Inflammatory macrophage treated with lipopolysaccharide for 1 hour (primary cell): ENCODE measurements at places on chromosomes 16 and 17.

GRCh38 chr17:13346592-13346991 is 255.1 kb downstream of the HS3ST3A1 start:
- DNase-seq, result no peak

DNA sequence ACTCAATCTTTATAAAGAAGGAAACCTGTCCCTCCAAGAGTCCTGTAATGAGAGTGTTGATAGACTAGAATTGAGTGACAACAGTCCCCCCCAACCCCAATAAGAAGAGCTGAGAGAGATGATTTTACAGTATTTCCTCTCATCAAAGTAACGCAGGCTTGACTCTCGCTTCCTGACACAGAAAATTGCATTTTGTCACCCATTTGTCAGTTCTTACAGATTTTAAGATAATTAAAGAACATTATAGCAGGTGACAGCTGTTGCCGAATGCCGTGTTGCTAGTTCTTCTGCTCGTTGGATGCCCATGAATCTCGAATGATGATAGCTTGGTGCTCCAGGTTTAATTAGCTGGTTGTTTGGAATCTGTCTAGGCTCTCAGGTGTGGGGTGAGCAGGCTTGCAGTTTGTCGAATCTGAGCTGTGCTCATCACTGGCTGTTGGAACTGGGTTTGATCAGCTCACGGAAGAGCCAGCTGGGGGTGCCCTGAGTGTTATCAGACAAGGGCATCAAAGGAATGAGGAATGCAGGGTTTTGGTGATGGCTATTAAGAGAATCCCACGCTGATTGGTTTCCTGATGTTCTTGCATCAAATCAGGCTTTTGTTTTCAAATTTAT is 84.8 kb upstream of the CPHXL start:
- DNase-seq, result no peak

DNA sequence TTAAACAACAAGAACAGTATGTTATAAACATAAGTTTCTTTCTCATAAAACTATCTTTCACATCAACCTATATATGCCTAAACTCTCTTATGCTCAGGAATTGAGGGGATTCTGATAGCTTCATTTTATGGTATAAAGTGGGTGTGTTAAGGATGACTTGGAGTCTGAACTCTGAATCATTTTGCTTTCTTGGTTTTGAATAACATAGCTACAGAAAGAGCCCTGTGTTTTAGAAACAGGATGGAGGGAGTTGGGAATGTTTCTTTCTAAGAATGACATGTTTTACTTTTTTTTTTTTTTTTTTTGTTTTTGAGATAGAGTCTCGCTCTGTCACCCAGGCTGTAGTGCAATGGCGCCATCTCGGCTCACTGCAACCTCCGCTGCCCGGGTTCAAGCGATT is 50.1 kb downstream of the RHOT1 start:
- no peak for DNase-seq

- no peak for DNase-seq
Measured at GRCh38 chr17:57762452-57763395, 17.6 kb upstream of the CCDC182 start.

DNA sequence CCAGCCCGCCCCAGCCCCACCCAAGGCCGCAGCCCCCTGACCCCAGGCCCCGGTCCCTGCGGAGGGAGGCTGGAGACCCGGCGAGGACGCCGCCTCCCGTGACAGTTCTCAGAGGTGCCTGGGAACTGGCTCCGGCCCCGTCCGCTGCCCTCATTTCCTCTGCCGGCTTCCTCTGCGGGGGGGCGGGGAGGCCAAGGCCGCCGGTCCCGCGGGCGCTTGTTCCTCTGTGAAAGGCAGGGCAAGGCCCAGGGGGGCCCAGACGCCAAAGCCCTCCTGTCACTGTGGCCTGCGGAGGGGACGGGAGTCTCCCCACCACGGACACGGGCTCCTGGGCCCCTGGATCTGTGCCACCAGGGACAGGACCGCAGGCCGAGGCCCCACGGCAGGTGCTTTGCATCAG is 5.0 kb upstream of the PVALEF start:
- peak; percentile 64 for DNase-seq

DNA sequence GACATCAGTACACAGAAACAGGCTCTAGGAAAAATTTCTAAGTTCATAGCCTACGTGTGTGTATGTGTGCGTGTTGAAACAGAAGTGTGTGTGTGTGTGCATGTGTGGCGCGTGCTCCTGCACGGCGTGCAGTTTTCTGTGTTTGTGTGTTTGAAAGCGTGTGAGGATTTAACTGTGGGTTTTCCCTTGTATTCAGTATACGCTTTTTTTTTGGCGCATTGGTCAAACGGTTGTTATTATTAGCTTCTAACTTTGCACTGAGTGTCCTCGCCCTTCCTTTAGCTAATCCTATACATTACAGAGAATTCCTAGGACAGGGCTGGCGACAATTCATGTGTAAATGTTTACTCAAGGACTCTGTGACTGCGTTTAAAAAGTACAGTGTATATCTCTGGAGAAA is 23.0 kb downstream of the TMC6 start:
- no peak for DNase-seq

DNA sequence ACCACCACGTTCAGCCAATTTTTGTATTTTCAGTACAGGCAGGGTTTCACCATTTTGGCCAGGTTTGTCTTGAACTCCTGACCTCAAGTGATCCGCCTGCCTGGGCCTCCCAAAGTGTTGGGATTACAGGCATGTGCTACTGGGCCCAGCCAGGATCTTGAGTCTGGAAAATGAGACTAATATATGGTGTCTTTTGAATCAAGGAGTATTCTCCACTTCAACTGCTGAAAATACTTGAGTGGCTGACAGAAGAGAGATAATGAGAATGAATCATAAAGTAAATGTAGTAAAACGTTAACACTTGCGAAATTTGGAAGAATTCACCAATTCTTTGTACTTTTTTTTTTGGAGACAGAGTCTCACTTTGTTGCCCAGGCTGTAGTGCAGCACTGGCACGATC is 16.6 kb downstream of the SMYD4 start:
- no peak for DNase-seq

GRCh38 chr16:72794319-72794718 is 253.6 kb downstream of the ZFHX3 start:
- no peak for DNase-seq

DNA sequence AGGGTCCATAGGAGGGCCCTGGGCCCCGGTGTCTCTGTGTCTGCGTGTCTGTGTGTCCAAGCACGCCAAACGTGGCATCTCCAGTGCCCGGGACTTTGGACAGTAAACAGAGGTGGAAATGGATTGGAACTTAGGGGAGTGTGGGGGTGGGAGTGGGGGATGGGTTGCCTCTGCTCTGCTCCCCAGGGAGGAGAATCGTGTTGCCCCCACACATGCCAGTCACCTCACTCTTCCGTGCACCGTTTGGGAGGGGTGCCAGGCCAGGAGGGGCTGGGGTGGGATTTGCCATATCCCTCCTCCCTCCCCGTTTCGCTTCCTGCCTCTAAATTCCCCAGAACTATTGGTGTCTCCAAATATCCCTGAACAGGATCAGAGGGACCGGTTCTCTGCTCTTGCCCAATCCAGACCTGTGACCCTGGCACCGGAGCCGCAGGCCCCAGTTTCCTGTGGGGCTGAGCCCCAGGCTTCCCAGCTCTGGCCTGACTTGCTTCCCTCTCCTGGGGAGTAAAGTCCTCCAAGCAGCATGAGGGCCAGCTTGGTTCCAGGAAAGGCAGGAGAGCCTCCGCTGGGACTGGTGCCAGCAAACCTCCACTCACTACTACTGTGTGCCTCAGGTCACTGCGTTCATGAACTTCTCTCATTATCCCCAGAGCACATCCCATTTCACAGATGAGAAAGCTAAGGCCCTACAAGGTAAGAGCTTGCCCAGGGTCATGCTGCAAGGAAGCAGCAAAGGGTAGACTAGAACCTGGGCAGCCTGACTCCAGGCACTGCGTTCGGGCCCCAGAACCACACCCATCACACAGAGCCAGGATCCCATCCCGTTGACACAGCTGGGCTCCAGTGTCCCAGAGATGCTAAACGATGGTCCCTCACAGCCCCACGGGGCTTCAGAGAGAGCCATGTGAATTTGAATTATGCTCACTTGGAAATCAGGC is at the start of gene ASGR1:
ASGR1 (minus strand) TSS at position 54 of the 938 bp plus-strand sequence. CDS start 807 bp downstream, outside the sequence.
- no peak for DNase-seq
